Aorta (tissue), 5 donors: ENCODE measurements at places on chromosomes 12 and 14.

- DNase-seq, result no peak
Observed at GRCh38 chr14:57652769-57653168, 159.1 kb upstream of the CCDC198 start.

GRCh38 chr14:78157494-78158437 lies 12.4 kb upstream of the NRXN3 start:
- DNase-seq, result no peak

DNA sequence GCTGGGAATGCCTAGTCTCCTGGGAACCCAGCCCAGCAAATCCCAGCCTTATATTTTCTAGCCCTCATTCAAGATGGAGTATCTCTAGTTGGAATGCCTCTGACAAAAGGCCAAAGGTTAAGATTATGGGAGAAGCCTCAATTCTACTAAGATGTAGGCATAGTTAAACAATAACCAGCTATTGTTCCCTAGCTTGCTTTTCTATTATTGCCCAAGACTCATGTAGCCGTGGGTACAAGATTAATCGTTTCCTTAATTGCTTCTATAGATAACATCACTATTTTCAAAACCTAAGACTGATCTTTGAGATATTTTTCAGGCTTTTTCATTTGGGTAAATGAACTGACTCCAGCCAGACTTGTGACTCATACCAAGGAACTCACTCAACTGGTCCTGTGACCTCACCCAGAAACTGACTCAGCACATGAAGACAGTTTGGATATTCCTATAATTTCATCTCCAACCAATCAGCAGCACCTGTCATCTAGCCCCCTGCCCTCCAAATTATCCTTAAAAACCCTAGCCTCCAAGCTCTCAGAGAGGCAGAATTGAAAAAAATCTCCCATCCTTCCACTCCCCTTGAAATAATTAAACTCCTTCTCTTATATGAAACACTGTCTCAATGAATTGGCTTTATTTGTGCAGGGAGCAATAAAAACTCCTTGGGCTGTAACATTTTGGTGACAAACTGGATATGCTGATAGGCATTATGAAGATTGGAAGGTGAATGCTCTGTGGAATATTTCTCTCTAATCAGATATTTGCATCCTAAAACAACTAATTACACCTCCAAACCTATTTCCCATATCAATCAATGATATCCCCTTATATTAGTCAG lies 589.0 kb downstream of the C12orf50 start:
- DNase-seq, result no peak

DNA sequence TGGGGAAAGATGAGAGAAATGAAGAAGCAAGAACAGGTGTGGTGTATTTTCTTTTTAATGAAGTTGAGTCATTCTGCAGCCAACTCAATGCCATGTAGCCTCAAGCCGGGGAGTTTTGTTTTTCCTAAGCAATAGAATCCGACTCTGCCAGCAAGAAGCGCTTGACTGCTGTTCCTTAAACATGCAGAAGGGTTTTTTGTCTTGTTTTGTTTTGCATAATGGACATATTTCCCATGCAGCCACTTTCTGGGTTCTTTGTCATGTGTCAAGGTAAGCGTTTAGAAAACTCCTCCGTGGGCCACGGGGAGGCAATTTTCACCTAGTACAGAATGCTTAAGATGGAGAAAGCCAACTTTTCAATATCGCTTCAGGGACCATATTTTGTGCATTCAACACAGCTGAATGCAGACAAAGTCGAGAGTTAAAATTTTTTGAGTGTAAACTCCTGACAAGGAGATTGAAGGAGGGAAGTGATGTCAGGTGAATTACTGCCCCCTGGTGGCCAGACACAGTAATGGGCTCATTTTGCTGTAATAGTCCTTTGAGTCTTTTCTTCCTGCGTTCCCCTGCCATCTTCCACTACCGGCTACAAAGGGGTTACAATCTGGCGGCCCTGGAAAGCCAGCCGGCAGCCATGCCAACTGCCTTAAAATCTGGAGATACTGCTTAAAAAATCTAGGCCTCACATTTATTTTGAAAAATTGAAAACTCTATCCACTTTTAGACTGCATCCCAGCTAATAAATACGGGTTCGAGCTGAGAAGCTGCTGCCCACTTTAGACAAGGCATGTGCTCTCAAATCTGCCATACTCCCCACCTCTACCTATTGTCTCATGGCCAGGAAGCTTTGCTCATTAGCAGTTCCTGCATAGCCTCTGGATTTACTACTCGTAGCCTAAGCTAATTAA lies 3.2 kb upstream of the FICD start:
- peak; percentile 74 for DNase-seq

GRCh38 chr14:88251650-88252049 lies 71.4 kb downstream of the KCNK10 start:
- DNase-seq, result no peak

GRCh38 chr12:86660488-86661147 lies 404.4 kb upstream of the MGAT4C start:
- DNase-seq, result no peak

GRCh38 chr12:92436856-92437255 lies 265.9 kb upstream of the PLEKHG7 start:
- no peak for DNase-seq
